BE2C (cell line): ENCODE measurements at places on chromosomes 16 and 17.

- no peak for DNase-seq
Observed at GRCh38 chr16:70745536-70746025, 55.4 kb downstream of the VAC14 start.

GRCh38 chr17:29723278-29724047 is 100.8 kb upstream of the CORO6 start:
- no peak for DNase-seq

DNA sequence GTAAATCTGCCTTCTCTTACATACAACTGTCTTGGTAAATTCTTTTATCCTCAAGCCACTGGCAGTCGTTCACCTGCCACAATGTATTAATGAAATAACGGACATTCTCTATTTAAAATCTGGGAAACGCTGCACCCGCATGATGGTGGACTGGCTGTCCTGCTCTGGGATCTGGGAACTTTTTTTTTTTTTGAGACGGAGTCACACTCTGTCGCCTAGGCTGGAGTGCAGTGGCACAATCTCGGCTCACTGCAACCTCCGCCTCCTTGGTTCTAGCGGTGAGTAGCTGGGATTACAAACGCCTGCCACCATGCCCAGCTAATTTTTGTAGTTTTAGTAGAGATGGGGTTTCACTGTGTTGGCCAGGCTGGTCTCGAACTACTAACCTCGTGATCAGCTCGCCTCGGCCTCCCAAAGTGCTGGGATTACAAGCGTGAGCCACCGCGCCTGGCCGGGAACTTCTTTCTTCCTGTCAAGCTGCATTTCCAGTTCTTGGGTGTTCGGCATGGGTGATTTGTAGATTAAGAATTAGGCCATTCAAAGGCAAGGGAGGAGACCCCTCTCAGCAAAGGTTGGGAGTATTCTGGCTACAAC is 28.3 kb downstream of the PRDM7 start:
- no peak for DNase-seq

GRCh38 chr16:50526796-50527195 is 21.4 kb upstream of the NKD1 start:
- DNase-seq = no peak

DNA sequence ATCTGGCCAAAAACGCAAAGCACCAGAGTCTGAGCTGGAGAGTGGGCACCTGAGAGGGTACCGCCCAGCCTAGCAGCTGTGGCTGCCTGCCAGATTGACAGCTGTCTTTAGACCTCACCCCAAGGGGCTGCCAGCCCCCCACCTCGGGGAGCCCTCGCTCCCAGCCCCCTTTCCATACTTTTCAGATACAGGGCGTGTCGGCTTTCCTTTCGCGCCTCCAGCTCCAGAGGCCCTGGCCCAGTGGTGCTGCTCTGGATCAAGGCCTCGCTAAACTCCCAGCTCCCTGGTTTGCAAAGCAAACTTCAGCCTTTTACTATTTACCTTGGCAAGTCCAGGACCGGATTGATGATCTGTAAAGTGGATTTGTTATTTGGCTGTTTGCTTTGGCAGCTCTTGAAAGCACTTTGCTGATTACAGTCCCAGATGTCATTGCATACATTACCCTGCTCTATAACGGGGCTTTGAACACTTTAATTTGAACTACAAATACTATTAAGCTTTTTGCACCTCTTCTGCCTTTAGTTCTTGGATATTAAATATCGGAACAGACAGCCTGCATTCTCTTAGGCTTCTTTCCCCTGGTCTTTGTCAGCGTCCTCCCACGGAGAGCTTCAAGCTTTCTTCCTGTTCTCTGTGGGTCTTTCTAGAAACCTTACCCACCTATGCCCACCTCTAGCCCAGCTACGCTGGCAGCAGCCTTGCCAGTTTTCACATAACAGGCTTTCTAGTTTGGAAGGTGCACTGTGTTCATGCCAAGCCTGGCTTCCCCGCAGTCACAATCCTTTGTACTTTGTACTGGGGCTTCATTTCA is 63.6 kb upstream of the TBX2 start:
- no peak for DNase-seq

DNA sequence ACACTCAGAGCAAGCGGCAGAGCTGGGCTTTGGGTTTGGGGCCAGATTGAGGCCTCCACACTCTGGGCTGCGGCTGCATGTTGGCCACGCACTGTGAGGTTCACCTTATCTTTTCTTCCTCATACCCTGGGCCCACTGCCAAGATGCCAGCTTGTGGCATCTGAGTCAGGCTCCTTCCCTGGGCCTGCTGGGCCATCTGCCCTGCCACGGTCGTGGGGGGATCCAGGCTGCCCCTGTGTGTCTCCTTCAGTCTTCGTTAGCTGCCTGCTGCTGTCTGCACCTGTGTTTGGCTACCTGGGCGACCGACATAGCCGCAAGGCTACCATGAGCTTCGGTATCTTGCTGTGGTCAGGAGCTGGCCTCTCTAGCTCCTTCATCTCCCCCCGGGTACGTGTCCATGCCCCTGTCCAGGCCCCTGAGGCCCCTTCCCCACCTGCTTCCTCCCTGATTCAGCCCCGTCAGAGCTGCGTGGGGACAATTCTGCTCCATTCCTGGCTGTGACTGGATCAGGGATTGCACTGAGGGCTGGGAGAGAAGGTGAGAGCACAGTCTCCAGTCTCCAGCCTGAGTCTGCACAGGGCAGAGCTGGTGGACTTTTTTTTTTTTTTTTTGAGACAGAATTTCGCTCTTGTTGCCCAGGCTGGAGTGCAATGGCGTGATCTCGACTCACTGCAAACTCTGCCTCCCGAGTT is 11.2 kb downstream of the SPNS3 start:
- peak; percentile 22 for DNase-seq

- DNase-seq = no peak
Observed at GRCh38 chr17:4717791-4718190, 7.4 kb downstream of the ARRB2 start.

GRCh38 chr17:79001190-79002020 is 8.2 kb downstream of the CANT1 start:
- no peak for DNase-seq

DNA sequence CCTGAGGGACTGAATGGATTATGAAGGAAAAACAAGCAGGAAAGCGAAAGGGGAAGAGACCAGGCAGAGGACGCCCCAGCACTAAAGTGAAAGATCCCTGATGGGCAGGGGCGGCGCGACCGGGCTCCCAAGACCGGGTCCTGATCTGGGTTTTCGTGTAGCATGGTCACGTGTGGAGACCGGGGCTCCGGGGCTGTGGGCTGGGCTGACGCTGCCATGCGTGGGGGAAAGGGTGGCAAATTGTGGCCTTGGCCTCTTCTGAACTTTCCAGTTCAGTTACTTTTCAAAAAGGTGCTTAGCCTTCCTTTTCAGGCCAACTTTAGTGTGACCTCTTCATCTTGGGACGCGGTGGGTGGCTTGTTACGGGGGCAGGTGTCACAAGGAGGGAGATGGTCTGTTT is 57.5 kb downstream of the METRNL start:
- DNase-seq = no peak

GRCh38 chr16:31527734-31528274 is at the start of gene AHSP:
Gene AHSP (plus strand): TSS chr16:31527900. CDS start chr16:31528140, 240 bp downstream.
- DNase-seq = no peak

- no peak for DNase-seq
Observed at GRCh38 chr17:45756266-45756991, 27.7 kb upstream of the CRHR1 start.

DNA sequence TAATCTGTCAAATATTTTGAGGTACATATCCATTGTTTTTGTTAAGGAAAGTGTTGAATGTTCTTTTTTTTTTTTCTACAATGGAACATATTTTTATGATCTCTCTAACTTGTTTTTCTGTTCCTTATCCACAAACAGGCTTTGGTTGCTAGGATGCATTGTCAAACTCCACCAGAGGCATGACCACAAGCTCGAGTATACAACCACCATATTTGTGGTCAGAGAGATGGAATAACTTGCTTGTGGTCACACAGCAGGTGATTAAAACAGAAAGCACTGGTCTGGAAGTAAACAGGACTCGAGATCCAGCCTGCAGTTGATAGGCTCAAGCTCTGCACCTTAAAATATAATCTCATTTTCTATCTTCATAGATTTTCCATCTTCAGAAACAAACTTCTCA is 105.8 kb upstream of the ADAMTS18 start:
- no peak for DNase-seq

DNA sequence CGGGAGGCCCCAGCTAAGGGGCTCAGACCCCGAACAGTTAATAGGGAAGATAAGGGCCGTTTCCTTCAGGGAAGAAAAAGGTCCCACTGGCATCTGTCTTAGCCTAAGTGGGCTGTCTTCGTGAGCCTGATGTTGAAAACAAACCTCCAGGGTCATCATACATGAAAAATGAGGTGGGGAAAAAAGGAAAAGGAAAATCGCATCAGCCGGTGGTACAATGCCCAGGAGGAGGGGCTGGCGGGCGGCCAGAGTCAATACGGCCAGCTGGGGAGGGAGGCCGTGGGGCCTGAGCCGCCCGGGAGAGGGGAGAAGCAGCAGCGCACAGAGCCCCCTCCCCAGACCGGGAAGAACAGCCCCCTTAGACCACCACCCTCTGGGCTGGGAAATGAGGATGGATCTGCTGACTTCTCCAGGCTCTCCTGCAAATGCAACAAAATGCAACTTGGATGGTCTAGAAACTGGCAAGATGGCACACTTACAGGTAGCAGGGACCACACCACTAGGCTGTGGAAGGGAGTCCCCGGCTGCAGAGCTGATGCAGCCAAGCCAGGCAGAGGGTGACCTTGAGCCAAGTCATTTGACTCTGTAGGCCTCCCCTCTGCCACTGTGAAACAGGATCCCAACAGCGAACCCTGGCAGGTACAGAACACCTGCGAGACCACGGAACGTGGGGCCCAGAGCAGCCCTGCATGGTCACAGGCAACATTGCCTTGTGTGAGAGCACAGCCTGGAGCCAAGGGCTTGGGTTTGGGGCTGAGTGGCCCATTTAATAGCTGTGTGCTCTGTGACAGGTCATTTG is 448.5 kb downstream of the SOX9 start:
- no peak for DNase-seq

GRCh38 chr17:56761387-56761786 is 72.3 kb downstream of the C17orf67 start:
- DNase-seq = no peak

DNA sequence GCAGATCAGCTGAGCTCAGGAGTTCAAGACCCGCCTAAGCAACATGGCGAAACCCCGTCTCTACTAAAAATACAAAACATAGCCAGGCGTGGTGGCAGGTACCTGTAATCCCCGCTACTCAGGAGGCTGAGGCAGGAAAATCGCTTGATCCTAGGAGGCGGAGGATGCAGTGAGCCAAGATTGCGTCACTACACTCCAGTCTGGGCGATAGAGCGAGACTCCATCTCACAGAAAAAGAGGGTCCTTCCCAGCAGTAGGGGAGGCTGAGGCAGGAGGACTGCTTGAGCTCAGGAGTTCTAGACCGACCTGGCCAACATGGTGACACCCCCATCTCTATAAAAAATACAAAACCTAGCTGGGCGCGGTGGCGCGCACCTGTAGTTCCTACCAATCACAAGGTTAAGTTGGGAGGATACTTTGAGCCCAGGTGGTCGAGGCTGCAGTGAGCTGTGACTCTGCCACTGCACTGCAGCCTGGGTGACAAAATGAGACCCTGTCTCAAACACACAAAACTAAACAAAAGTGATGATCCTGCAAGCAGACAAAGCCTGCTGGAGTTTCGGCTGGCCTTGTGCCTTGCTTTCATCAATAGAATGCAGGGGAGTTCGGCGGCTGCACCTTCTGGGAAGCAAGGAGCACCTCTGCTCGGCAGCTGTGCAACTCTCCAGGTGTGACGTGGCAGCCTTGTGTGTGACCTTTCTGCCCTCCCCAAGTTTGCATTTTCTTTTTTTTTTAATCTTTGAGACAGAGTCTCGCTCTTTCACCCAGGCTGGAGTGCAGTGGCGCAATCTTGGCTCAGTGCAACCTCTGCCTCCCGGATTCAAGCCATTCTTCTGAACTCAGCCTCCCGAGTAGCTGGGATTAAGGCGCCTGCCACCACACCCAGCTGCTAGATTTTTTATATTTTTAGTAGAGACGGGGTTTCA is 12.4 kb upstream of the YWHAE start:
- DNase-seq = no peak

- DNase-seq = peak; percentile 90
Observed at GRCh38 chr17:5500589-5501391, 14.4 kb downstream of the MIS12 start.

DNA sequence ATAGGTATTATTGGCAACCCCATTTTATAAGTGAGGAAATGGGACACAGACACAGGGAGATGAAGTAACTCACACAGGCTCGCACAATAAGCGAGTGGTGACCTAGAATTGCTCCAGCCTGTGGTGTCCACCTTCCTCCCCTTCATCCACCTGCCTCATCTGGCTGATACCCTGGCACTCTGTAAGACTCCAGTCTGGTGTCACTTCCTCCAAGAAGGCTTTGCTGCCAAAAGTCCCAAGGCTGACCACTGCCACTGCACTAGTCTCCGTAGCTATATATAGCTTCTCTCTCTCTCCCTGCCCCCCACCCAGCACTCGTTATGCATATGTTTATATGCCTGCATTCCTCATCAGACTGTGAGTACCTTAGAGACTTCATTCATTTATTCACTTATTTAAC is 66.1 kb upstream of the SREBF1 start:
- no peak for DNase-seq

GRCh38 chr17:50144845-50145531 is 5.5 kb downstream of the PPP1R9B start:
- no peak for DNase-seq

DNA sequence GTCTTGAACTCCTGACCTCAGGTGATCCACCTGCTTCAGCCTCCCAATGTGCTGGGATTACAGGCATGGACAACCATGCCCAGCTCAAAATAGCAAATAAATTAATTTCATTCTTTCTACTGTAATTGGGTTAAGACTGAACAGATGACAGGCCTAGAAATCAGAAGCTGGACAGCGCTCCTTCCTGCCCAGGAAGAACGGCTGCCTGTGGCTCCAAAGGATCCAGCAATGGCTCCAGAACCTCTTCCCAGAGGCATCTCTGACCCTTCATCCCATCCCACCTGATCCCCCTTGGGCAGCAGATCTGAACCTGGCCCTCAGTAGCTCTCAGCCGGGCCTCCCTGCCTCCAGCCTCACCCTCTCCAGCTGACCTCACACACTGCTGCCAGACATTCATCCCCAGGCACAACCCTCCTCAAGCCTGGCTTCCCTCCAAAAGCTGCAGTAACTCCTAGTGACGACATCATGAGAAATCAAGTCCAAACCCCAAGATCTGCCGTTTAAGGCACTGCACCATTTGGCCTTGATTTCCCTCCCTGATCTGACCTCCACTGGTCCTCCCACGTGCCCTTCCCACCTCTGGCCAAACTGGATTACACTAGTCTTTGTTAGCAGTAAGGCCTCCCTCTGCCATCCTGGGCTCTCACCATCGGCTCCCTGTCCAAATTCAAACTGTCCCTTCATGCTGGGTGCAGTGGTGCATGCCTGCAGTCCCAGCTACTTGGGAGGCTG is 3.1 kb upstream of the MIF4GD start:
- DNase-seq = peak; percentile 56

- DNase-seq = no peak
Observed at GRCh38 chr16:325375-326145, 27.0 kb downstream of the AXIN1 start.

- no peak for DNase-seq
Observed at GRCh38 chr17:27532269-27533263, 76.3 kb downstream of the KSR1 start.
